ENCODE measurements at places on chromosomes 4 and X.
A peak's percentile ranks its signal among the peaks of the same experiment; 100 is the strongest.

DNA sequence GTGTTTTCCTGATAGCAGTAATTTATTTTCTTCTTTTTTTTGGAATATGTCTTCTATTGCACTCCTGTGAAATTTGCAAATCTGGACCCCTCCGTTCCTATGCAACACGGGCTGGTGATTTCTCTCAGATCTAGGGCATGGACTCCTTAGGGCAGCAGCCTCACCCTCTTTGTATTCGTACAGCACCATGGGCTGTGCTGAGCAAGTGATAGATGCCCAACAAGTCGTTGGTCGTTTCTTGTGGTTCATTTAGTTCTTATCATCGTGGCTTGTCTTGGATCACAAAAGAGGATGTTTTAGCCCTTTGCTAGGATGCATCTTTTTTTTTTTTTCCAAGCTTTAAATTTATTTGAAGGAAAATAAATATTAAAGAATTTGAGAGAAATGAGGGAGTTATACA is 82.1 kb downstream of the ARHGAP10 start:
- DNase-seq, result no peak

- DNase-seq, result no peak
Measured at GRCh38 chrX:76029385-76029784, 143.5 kb upstream of the PBDC1 start.

GRCh38 chr4:56050625-56051024 is 101.9 kb downstream of the CEP135 start:
- DNase-seq, result no peak

GRCh38 chrX:153925739-153926551 is at the start of gene ARHGAP4:
TSS of gene ARHGAP4 (minus strand) at chrX:153926264. CDS start at chrX:153926202, 62 bp downstream.
- DNase-seq, result no peak

- peak; percentile 2 for DNase-seq
Measured at GRCh38 chr4:81257021-81257420, 42.0 kb upstream of the PRKG2 start.

- DNase-seq, result no peak
Measured at GRCh38 chr4:78671903-78672815, 104.0 kb upstream of the BMP2K start.

DNA sequence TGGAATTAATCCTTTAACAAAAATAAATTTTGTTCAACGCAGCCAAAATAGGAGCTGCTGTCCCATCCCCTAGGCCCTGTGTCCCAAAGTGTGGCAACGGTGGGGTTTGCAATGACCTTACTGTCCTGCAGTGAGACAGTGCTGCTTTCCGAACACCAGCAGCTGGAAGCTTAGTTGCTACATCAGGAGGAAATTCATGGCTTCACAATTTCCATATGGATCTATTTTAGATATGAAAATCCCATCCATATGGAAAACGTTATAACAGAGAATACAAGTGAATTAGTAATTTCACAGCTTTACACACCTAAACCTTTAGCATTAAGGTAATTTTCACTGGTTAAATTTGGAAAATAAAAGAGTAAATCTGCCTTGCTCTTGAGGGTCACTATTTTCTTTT is 396.3 kb upstream of the TENM3 start:
- no peak for DNase-seq

Data from Caco-2 (cell line).